ENCODE measurements at places on chromosomes 2 and 18.

DNA sequence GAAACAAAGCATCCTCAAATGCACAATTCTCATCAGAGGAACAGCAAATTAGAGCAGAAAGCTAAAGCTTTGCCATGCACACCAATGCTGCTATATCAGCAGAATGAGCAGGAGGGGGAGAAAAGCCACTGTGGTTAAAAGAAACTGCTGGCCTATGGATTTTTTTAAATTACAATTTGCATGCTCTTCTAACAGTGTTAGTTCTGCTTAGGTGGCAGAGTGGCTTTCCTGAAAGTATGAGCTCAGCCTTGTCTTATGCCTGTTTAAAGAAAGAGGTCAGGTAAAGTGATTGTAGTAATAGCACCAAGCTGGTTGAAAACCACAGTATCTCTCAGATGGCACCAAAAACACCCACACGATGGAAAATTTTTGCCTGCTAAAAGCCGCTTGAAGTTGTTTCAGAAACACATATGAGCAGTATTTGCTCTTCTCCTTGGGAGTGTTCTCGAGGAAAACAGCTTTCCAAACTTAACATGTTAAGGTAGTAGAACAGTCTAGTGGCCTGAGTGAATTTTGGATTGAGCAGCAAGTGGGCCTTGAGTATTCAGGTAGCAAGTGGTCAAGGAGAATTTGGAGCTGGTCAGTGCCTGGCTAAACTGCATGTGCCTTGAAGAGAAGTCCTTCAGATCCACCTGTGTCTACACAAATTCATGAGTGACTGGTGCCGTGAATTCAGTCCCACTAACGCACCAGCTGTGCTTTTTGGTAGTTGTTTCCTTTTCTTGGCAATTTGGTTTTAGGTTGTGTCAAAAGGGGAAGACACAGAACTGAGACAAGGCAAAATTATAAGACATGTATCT, 19.6 kb upstream of the NDUFV2 start:
- no peak for DNase-seq

GRCh38 chr2:146386096-146386495, 1458.7 kb upstream of the ACVR2A start:
- DNase-seq: no peak

DNA sequence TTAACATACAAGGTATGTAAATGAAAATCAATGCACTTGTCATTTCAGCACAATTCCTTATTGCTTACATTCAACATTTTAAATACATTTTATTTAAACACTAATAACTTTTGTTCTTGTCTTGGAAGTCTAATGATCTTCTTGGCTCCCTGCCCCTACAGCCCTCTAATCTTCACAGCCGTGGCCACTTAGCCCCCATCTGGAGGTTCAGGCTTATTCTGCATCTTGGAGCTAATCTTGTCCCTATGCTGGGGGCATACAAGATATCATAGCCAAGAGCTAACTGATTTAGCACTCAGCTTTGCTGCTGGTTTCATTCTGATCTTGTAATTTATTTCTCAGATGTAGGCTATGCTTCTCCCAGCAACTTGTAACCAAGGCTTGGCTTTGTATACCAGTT, 140.8 kb downstream of the TMEFF2 start:
- no peak for DNase-seq

- DNase-seq: no peak
Measured at GRCh38 chr2:68238955-68239822, 13.1 kb downstream of the PPP3R1 start.

DNA sequence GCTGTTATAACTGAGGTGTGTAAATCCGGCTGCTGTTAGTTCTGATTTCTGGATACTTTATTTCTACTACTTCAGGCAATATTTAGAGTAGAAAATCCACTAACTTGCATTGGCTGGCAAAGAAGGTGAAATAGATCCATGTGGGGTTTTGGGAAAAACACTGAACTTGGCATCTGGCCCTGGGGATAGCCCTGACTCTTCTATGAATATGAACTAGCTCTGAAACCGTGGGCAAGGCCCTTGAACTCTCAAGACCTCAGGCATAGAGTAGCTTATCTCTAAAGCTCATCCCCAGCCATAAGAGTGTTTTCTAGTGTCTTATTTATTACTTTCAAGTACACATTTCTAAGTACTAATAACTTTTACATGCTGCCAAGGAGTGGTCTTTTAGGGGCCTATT, 25.8 kb downstream of the PARD3B start:
- no peak for DNase-seq

- peak; percentile 52 for DNase-seq
Measured at GRCh38 chr2:233867993-233868532, at the start of gene MSL3B. MSL3B (minus strand) TSS chr2:233868386.

DNA sequence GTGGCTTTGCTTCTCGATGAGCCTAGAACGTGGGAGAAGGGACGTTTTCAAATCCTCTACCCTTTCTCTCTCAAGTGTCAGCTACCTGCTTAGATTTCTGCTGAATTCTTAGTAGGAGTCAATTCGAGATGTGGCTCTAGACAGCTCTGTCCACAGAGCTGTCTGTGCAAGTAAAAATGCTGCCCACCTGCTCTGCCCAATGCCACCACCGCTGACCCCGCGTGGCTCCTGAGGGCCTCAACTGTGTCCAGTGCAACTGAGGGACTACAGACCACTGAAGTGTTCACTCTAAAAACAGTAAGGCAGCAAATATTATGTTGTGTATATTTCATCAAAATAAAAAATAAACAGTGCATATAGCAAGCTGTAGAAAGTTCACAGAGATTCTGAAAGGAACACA, 266.3 kb downstream of the ZNF516 start:
- DNase-seq: no peak

GRCh38 chr18:55088561-55088960, 129.3 kb upstream of the CCDC68 start:
- DNase-seq: no peak

- no peak for DNase-seq
Measured at GRCh38 chr18:55370936-55371335, 217.1 kb downstream of the TCF4 start.

DNA sequence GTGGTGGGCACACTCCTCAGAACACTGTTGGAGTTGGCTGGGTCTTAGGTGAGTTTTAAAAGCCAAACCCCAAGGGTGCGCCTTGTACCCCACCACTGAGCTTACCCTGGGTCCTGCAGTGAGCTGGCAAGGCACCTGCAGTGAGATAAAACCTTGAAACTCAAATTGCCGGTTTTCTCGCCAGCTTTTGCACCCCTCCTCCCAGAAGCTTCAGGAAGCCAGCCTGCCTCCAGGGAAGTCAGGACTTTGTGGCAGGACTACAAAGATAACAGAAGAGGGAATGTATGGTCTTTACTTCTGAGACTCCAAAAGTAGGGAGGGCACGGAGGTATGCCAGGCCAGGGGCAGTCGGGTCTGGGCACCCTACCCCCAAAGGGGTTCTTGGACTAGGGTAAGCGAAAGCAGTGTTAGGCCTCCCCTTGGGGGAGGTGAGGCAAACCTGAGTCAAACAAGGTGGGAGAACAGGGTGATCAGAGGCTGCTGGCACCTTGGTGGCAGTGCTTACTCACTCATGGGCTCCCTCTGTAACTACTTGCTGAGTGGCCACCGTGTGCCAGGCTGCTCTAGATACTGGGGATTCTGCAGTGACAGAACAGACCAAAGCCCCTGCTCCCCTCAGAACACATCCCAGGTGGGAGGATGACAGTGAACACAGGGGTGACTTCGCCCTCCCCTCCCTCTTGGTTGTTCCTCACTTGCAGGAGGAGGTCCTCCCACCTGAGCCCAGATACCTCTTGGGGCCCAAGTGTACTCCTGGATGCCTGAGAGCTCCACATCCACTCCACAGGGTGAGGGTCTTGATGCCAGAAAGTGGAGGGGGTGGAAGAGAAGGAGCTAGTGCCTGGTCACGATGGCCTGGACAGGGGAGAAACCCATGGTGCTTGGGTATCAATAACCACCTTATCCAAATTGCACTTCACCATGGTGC, 69.3 kb upstream of the RGPD5 start:
- no peak for DNase-seq

GRCh38 chr18:3578621-3579020, 128.6 kb downstream of the TGIF1 start:
- no peak for DNase-seq

GRCh38 chr2:191740016-191740419, 62.1 kb downstream of the NABP1 start:
- no peak for DNase-seq

GRCh38 chr2:103823847-103824246, 1030.1 kb upstream of the POU3F3 start:
- DNase-seq: peak; percentile 85

DNA sequence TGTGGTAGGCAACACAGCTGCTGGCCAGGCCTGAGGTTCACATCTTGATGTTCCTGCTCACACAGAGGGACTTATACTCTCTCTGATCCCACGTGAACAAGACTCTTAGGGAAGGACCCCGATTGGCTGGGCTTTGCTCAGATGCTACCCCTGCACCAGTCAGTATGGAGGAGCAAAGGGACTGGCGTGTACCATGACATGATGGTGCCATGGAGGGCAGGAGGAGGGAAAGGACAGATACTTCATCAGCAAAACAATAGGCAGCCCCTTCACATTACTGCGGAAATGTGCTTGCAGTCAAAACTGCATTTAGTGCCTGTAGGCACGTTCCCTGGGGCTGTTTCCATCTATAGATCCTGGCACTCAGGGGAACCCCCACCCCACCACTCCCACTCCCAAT, 42.7 kb downstream of the ZFP36L2 start:
- DNase-seq: no peak

DNA sequence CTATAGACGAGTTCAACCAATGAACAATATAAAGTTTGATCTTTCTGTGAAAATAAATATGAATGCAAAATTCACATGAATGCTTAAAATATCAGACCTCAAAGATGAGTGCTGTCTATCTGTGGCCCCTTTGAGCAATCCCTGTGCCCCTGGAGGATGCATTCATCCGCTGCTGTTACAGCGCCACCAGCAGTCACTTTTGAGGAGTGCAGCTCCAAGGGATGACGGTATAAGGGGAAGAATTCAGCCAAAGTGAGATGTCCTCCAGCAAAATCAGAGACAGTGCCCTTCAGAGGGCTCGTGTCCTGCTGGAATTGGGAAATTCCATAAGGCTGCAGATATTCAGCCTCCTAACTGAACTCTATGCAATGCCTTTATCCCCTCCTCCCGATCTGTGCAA, 12.0 kb upstream of the CHRNA1 start:
- no peak for DNase-seq

GRCh38 chr18:80167931-80168330, 58.9 kb downstream of the ADNP2 start:
- DNase-seq: no peak

DNA sequence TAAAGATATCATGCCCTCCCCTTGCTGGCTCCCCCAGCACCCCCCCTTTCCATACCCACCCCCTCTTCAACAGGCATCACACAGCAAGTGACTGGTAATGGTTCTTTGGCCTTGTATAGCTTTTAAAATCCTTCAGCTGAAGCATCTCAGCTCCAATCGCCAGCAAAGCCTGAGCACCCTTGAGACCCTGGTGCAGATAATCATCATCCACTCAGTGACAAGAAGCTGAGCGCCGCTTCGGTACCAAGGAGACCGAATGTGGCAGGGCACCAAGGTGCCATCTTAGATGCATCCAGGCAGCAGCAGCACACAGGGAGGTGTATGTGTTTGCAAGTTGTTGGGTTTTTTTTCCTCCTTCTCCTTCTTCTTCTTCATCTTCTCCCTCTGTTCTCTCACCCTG, 232.7 kb downstream of the BCL11A start:
- no peak for DNase-seq

DNA sequence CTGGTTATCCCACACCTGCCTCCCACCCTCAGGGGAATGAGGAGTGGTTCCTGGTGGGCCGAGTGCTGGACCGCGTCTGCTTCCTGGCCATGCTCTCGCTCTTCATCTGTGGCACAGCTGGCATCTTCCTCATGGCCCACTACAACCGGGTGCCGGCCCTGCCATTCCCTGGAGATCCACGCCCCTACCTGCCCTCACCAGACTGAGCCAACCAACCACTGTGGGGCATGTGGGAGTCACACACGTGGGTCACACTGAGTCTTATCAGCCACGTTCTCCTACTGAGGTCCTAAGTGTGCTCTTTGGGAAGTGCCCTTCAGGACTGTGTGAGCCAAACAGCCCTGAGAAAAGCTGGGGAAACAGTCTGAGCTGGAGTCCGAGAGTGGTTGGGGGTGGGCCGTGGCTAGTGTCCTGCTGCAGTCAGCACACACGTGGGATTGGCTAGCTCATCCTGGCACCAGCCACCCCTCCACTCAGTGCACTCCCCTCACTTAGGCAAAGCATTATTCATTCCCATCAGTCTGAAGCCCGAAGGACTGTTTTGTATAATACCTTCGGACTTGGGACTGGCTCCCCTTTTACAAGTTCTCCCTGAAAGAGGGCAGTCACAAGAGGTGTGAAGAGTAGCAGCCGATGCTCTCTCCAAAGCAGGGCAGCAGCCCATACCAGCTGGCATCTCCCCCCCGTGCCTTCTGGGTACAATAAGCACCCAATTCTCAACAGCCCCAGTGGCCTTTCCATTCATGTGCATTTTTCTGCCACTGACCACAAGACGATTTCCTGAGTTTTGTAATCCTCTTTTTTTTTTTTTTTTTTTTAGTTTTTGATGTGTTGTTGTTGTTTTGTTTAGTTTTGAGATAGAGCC, 4.6 kb downstream of the TIGD1 start:
- DNase-seq: no peak

- no peak for DNase-seq
Measured at GRCh38 chr2:24652265-24653182, 140.7 kb downstream of the PTRHD1 start.

GRCh38 chr2:144082777-144083176, 437.1 kb downstream of the ZEB2 start:
- no peak for DNase-seq

GRCh38 chr2:202169131-202169530, 69.3 kb downstream of the SUMO1 start:
- DNase-seq: no peak

GRCh38 chr2:15619938-15620337, 28.3 kb downstream of the DDX1 start:
- no peak for DNase-seq

- DNase-seq: no peak
Measured at GRCh38 chr2:11765501-11765900, 19.1 kb downstream of the LPIN1 start.

DNA sequence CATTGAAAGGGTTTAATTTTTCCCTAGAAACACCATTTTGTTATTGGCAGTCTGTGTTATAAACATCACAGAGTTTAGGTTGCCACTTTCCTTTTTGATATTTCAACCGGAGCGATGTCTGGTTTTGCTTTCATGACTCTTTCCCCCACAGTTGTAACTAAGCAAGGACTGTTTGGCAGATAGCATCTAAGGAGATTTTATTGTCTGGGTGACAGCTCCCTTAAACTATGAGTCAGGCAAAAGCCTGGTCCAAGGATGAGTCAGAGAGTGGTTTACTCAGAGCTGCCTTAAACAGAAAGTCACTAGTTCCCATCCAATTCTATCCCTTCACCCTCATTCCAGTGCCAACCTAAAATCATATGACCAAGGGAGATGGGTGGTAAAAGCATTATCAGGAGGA, 341.6 kb upstream of the VWC2L start:
- no peak for DNase-seq

DNA sequence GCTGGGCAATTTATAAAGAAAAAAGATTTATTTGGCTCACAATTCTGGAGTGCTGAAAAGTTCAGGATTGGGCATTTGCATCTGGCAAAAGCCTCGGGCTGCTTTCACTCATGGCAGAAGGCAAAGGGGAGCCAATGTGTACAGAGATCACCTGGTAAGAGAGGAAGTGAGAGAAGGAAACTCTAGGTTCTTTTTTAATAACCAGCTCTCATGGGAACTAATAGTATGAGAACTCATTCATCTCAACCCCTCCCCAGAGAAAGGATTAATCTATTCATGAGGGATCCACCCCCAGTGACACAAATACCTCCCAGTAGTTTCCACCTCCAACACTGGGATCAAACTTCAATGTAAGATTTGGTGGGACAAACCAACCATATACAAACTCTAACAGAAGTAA, 129.0 kb downstream of the EVA1A start:
- no peak for DNase-seq

Data from NCI-H748 treated with DMSO at 0.1 percent for 48 hours (cell line).